ENCODE measurements at places on chromosomes 5 and 9.
A peak's percentile ranks its signal among the peaks of the same experiment; 100 is the strongest.

GRCh38 chr5:90111364-90112032, 298.1 kb downstream of the CETN3 start:
- no peak for DNase-seq

DNA sequence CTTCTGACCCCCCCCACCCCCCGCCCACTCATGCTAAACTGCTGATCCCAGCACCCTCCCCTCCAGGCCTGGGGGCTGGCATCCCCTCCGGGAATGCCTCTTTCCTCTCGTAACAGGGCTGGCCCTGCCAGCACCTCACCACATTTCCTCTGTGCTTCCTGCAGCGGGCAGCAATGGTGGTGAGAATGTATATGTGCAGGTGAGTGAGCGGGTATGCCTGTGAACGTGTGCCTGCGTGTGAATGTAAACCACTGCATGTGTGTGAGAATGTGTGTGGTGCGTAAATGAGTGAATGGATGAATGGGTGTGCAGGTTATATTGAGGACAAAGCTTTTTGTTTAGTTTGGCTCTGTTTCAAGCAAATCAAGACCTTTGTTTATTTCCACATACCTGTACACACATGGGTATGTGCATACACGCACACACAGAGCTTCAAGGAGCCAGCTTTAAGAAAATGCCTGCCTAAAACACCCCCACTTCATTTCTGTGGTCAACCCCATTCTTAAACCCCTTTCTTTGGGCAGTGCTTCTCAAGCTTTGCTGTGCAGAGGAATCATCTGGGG, 95.7 kb upstream of the SHB start:
- no peak for DNase-seq

GRCh38 chr5:133343196-133343595, 269.1 kb downstream of the FSTL4 start:
- no peak for DNase-seq

DNA sequence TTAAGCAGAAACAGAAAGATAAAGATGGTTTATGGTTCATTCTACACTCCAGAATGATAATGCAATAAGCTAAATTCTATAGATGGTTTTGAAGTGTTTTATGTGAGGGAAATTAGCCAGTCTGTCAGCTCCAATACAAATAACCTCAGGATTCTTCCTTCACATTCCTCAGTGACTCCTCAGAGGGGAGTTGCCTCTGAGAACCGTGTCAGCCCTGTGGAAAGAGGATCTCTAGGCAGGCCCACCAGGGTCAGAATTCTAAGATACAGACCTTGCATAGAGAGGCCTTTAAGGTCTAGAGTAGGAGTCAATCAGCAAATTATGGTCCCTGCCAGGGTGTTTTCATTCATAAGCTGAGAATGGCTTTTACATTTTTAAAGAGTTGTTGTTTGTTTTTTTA, 26.6 kb downstream of the RUSC2 start:
- no peak for DNase-seq

DNA sequence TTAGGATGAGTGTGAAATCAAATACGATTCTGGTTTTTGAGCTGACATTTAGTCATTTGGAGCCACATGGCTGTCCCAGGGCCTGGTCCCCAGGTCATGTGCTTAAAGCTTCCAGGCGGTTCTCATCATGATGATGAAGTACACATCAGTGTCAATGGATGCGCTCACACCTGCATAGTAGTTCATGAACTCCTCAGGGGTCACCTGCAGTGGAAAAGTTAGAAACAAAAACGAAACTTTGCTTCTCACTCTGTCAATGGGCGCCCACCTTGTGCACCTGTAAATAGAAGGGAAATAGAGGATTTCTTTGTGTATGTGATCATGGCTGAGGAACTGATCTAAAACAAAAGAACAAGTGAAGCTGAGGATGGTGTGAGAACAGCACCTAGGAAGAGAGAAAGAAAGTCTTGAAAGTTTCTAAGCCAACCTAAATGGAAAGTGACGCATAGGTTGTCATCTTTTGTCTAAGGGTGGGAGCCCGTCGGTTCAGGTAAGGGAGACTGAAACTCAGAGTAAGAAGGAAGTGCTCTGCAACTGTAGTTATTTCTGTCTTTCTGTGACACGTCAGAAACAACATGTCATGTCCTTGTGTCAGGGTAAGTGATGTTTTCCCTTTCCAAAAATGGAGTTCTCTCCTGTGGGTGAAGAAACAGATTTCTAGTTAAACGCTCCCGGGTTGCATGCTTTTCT, 33.8 kb downstream of the CAPSL start:
- no peak for DNase-seq

DNA sequence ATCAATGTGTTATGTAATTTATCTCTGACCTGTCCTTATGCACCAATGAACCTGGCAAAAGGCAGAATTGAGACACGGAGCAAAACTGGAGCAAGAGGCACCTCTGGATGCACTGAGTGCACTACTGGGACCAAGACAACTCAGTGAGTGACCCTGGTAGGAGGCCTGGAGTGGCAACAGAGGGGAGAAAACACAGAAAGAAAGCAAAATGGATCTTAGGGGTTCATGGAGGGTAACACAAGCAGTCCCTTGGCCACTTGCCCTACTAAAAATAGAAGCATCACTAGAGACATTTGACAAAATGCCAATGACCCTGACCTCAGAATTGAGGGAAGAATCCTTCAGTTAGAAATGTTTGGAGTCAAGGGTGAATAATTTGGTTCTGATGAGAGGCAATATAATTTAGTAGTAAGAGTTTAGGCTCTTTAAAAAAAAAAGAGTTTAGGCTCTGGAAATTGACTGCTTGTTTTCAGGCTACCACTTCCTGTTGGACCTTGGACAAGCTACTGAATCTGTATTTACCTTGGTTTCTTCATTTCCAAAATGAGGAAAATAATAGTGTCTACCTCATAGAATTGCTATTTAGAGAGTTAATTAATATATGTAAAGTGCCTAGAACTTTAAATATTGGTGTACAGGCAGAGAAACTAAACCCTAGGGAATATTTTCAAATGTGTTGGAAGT, 234.9 kb upstream of the TARS1 start:
- DNase-seq: no peak

GRCh38 chr5:177393206-177393765, 7.2 kb downstream of the PFN3 start:
- no peak for DNase-seq

DNA sequence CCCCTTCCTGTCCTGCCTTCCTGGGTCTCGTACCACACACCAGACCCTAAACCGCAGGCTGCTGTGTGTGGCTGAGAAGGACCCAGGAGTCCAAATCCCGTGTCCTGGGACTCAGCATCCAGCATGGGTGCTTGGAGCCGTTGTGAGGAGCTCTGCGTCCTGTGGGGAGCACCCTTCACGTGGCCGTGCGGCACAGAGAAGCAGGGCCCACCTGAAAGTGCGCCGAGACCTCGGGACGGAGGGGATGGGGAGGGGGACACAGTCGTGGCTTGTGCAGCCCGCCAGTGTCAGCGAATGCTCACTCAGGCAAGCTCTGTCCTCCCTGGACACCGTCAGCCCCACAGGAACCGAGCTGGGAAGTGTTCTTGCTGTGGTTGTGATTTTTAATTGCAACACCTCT, 244.6 kb downstream of the CACNA1B start:
- DNase-seq: no peak

- no peak for DNase-seq
Measured at GRCh38 chr9:97563458-97564135, 62.1 kb downstream of the TMOD1 start.

DNA sequence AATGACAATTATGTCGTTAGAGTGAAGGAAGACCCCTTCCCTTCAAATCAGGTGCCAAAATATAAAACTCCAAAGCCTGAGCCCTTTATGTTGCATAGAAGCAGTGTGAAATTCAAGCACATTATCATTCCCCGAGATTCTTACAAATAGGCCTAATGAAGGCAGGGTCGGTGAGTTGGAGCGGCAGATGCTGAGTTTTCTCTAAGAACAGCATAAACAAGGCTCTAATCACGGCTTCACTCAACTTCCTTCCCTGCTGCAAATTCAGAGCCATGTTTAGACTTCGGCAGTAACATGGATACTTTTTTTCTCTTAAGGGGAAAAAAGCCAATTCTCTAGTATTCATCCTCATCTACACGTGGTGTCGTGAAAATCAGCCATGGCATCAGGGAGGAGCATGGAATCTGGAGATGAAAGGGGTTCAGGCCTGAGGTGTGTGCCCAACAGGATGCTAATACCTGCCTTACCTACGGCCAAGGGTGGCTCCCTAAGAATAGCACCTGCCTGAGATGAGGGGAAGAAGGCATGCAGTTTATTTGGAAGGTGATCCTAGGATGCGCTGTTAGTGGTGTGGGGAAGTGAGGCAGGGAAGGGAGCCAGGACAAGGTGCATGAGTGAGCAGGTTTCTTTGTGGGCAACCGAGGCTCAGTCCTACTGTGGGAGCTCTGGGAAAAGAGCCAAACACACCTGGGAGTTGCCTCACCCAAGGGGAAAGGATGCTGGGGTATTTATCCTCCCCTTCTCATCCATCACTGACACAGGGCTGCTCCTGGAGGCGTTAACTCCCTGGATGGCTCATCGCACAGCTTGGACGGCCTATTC, 146.8 kb upstream of the TBC1D2 start:
- DNase-seq: no peak

GRCh38 chr5:170169996-170170395, 62.8 kb upstream of the C5orf58 start:
- no peak for DNase-seq

DNA sequence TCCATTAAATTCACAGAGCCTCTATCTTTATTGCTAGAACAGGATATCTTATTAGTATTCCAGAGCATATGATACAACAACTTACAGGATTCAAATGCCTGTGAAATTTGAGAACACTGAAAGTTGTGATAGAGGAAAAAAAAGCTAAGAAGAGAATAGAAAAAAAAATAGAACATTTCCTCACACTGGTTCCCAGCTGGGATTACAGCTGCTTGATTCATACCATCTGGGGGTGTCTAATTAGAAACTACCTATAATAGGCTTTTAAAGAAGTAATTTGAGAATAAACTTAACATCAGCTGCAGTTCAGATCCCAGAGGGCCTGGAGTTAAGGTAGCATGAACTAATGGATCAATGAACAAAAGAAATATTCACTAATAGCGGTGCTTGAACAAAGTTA, 922.0 kb downstream of the CDH12 start:
- no peak for DNase-seq

GRCh38 chr5:119451561-119451960, 736 bp upstream of the HSD17B4 start:
- peak; percentile 12 for DNase-seq

- DNase-seq: no peak
Measured at GRCh38 chr9:38277601-38278200, 114.8 kb upstream of the ALDH1B1 start.

DNA sequence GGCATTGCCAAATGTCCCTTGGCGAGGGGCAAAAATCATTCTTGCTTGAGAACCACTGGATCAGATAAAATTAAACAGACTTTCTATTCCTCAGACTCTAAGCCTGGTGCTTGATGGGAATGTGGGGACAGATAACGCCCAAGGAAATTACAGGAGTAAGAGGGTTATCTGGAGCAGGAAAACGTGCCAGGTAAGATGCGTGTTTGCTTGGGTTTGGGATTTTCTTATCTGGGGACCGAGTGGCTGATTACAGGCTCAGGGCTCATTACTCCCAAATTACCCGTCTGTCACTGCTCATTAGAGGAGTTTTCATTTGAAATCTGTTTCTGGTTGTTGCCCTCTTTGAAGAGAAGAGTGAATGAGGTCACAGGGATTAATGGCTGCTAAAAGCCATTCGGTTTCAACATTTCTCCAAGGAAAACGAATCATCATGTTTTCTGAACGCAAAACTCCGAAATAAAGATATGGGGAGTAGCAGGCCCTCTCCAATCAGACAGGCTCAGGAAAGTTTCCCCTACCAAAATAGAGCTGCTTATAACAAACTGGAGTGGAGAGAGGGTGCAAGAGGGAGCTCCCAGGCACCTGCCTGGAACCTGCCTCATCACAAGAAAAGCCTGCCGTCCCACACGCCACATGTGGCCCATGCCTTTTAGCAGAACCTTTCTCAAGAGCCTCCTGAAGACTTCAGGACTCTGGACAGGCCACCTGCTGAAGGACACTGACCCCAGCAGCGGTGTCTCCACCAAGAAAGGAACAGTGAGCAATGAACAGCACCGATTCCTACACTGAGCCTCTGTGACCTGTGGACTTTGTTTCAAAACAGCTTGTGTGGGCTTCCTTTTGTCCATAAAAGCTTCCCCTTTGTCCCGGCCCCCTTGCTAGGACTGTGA, 136.4 kb downstream of the ICE1 start:
- no peak for DNase-seq

GRCh38 chr9:94526951-94527350, 27.9 kb upstream of the PCAT7 start:
- DNase-seq: no peak

- DNase-seq: no peak
Measured at GRCh38 chr5:132069561-132069960, 4.0 kb upstream of the CSF2 start.

Measured in erythroblast (primary cell).